ENCODE measurements at places on chromosomes 1 and 21.

DNA sequence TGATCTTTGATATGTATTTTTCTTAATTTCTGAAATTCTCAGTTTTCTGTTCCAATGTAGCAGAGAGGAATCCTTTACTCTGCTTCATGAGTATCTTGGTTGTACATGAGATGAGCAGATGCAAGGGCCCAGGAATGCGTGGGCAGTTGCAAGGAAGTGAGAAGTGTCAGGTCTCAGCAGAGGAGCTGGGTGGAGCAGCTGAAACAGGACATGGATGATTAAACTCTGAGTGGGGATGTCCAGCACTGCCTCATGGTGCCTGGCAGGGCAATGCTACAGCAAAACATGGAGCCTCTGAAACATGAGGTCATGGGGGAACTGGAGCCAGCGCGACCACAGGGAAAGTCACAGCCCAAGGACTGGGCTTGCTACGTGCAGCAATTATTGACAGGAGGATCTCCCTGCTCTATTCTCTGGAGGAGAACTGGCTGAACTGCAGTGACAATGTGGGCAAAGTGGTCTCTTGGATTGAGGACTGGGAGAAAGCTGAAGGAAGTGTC is 48.4 kb downstream of the COLGALT2 start:
- no peak for DNase-seq

DNA sequence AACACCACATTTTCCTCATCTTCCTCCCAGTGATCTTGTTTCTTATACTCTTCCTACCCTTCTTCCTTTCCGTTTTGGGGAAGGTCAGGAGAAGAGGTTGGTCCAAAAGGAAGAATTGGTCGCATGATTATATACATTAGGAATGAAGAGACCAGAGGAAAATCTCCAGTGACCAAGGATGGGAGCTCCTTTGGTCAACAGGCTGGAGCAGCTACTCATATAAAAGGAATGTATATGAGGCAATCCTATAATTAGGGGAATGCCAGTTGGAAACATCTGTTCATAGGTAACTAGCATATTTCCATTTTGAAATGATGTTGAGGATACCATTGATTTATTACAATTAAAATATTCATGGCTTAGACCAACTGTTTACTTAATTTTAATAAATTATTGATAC is 114.5 kb downstream of the LRRC40 start:
- no peak for DNase-seq

GRCh38 chr1:110581682-110582145 is 24.4 kb downstream of the KCNA2 start:
- no peak for DNase-seq

DNA sequence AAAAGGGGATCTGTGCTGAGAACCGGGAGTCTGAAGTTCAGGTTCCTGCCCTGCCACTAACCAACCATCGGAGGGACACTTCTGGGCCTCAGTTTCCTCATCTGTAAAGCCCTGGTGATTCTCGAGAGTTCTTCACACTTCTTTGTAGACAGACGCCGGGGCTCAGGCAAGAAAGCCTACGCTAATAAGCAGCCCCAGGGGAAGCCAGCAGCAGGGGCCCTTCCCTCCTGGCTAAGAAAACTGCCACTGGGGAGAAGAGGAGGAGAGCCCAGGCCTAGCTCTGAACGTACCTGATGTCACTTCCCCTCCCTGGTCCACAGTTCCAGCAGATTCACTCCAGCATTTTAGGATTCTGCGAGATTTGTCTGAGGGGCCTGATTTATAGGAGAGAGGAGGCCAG is 76.0 kb downstream of the CAMK2N1 start:
- no peak for DNase-seq

GRCh38 chr1:185627171-185627570 is 107.0 kb upstream of the HMCN1 start:
- DNase-seq, result no peak

GRCh38 chr1:212431644-212432043 is 1.1 kb upstream of the NENF start:
- DNase-seq, result no peak

DNA sequence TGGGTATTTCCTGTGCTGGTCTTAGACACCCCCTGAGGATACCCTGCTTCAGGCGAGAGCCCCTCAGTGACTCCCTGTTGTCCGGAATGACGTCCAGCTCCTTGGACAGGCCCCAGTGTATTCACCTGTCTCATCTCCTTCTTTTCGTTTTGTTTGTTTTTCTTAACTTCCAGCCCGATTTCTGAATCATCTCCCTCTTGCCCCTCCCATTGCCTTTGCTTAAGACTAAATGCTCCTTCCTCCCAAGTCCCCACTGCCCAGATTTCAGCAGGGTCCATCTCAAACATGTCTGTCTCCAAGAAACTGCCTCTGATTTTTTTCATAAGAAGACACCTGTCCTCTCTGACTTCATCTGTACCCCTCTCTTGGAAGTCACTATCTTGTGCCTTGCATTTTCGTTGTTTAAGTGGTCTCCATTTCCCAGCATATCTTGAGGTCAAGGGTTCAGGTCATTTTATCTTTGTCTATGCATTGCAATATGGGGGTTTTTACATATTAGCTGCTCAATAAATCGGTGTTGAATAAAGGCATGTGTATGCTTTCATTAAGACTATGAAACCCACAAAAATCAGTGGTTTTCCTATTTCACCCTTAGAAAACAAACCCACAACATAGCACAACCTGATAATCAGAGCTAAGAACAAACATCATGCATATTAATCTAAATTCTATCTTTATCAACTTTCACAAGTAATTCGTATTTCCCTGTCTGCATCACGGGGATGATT is 58.4 kb upstream of the LGALS8 start:
- no peak for DNase-seq

- DNase-seq, result no peak
Measured at GRCh38 chr1:209544098-209544497, 39.4 kb upstream of the CAMK1G start.

DNA sequence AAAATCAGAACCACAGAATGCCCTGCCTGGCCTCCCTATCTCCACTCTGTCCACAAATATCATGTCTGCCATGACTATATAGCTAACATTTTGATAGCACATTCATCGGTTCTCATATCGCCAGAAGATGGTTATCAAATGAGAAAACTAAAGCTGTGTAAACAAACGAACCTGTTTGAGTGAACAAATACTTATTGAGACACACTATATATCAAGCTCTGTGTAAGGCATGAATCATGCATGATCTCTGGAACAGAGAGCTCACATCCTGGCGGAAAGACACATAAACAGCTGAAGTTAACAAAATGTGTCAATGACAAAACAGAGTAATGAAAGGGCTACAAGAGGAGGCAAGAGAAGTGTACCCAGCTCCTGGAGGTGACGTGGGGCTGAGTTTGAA is 13.1 kb downstream of the KCND3 start:
- no peak for DNase-seq

- DNase-seq, result no peak
Measured at GRCh38 chr1:202586871-202587270, 123.4 kb downstream of the SYT2 start.

DNA sequence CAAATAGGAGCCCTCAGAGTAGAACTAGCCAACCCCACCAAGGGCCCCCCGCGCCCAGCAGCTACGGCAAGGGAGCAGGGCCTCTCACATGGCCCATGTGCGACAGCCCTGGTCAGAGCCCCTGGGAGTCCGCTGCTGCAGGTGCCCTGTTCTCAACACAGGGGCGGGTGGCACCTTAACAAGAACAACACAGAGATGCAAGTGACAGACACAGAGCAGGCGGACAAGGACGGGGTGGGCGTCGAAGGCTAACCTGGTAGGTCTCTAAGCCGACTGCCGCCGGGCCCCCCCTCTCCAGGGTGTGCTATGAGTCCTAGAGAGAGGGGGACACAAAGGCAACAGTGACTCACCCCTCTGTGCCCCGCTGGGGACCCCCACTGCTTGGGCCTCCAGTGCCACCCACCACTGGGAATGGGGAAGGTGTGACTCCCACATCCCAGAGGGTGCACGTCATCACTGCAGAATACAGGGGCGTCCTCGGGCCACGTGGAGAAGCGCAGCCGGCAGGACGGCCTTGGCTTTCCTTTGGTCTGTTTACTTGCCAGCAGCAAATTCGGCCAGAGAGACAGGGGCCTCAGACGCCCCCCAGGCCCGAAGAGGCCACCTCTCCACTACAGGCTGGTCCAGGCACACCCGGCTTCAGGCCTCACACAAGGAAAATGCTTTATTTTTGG is 44.8 kb downstream of the PRDM15 start:
- no peak for DNase-seq

- no peak for DNase-seq
Measured at GRCh38 chr1:86942743-86943142, 28.3 kb downstream of the HS2ST1 start.

GRCh38 chr21:45030682-45031570 is 43.5 kb upstream of the ADARB1 start:
- DNase-seq, result peak; percentile 36

GRCh38 chr1:60903591-60903990 is 178.8 kb upstream of the NFIA start:
- DNase-seq, result peak; percentile 90

GRCh38 chr1:224745924-224746323 is 129.8 kb downstream of the CNIH3 start:
- no peak for DNase-seq

GRCh38 chr1:201536558-201536957 is 2.4 kb upstream of the NAV1 start:
- no peak for DNase-seq

DNA sequence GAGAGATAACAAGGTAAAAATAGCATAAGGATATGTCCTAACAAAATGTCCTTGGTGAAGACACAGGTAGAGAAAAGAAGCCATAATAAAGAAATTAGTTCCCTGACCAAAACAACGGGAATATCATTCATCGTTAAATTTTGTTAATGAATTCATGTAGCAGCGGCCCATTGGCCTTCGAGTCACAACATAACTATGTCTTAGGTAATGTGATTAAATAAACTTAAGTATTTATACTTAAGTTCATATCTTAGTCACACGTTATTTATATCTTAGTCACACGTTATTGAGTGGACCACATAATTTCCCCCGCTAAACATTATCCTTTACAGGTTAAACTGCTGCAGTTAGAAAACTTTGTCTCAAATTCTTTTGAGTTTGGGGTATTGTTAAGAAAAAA is 1.2 kb downstream of the NEXN start:
- no peak for DNase-seq

DNA sequence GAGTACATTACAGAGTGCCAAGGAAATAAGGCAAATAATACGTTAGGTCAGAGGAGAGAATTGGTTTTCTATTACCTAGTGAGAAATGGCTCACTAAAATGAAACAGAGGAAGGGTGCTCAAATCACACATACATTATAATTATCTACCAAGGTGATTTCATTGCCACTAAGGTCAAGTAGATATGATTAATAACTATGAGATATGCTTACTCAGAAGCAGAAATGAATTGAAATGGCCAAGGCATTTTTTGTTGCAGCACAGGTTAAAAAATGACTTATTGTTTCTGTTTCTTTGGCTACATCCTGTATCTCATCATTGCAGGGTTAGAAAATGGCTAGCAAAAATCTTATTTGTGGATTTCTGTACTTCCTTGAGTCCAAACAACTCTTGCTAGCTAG is 154.5 kb upstream of the GORAB start:
- DNase-seq, result no peak

GRCh38 chr1:52057255-52057654 is 1.2 kb downstream of the BTF3L4 start:
- DNase-seq, result no peak

DNA sequence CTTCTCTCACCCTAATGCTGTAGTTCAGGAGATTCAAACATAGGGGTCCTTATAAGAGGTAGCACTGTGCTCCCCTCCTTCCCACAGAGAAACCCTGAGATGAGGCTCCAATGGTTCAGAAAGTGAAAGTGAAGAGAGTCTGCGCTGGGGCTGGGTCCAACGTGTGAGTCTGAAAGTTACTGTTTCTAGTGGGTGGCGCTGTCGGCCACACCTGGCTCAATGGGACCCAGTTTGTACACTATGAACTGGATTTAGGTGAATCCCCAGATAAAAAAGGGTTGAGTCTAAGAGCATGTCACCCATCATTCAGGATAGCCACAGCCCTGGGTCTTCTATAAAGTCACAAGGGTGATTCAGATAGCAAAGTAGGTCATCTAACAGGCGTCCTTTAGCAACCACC is 2.8 kb downstream of the SMCP start:
- no peak for DNase-seq

DNA sequence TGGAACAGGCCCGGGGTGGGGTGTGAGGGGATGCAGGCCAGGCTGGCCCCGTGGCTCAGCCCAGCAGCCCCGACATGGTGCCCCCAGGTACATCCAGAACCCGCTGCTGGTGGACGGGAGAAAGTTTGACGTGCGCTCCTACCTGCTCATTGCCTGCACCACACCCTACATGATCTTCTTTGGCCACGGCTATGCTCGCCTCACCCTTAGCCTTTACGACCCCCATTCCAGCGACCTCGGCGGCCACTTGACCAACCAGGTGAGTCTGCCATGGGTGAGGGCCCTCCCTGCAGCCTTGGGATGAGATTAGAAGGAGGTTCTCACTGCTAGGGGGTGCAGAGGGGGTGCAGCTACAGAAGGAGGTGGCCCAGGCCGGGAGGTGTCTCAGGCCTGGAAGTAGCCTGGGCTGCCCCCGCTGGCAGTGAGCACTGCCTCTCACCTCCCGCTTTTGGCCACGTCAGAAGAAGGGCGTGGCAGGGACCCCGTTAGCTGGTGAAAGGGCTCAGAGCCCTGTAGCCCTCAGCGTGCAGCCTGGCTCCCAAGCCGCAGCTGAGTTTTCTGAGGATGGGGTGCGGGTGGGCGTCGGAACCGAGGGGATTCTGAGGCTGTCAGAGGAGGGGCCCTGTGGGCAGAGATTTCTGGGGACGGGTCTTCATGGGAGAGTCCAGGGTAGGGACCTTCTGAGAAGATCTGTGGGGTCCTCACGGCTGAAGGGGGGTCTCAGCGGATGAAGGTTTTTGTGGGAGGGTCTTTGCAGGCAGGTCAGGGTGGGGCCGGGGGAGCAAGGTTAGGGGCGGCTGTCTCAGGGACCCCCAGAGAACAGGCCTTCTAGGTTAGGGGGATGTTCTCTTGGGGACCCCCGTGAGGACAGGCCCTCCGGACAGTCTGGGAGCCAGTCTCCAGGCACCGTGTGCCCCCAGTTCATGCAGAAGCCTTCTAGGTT is 10.4 kb downstream of the TTLL10 start:
- peak; percentile 20 for DNase-seq

DNA sequence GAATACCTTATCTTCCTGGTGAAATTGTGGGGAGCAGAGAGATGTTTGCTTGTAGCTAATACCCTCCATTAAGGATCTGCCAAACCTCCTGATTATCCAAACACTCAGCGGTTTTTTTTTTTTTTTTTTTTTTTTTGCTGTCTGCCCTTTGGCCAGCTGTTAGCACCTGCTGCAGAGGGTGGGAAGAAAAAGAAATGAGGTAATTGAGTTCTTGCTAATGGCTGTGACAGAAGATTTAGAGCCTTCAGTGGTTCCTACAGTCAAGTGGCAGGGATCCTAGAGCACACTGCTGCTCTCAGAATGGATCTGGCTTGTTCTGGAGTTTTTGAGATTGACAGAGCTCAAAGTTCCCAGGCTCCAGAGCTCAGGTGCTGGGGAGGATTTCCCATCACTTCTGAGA is 342.5 kb downstream of the DISC1 start:
- DNase-seq, result no peak

GRCh38 chr1:27598902-27599528 is 4.9 kb downstream of the AHDC1 start:
- DNase-seq, result peak; percentile 89

All from left hindlimb (tissue), 1 donor.